ENCODE measurements at places on chromosomes 12 and 14. TPM values are rescaled to one million over a fixed set of nuclear protein-coding genes. Genes with fewer than 3 reads are reported as not detected.

GPR132 gene
- total RNA-seq, result 0.13 TPM

MAPKAPK5 gene
- total RNA-seq, result 43.3 TPM

TAS2R31 gene
- 2.0 TPM for total RNA-seq

TMEM132D gene
- not detected for total RNA-seq

MANSC4 gene
- not detected for total RNA-seq

Data from bronchial epithelial cell (primary cell).